ENCODE measurements at places on chromosomes 5 and 9.

DNA sequence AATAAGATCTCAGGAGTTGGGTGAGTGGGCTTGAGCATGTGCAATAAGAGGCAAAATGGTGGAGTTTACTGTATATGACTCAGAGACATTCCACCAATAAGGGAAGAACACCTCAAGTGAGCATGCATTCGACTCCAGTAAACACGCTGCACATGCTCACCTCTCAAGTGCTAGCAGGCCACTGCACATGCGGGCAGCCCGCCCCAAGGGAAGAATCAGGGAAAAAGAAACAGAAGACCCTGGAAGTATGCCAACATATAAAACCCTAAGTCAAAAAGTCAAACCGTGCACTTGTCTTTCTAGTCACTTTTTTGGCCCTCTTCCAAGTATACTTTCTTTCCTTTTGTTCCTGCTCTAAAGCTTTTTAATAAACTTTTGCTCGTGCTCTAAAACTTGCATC, 245.3 kb upstream of the RASA1 start:
- no peak for DNase-seq

GRCh38 chr5:86679949-86680348, 62.2 kb downstream of the COX7C start:
- no peak for DNase-seq

DNA sequence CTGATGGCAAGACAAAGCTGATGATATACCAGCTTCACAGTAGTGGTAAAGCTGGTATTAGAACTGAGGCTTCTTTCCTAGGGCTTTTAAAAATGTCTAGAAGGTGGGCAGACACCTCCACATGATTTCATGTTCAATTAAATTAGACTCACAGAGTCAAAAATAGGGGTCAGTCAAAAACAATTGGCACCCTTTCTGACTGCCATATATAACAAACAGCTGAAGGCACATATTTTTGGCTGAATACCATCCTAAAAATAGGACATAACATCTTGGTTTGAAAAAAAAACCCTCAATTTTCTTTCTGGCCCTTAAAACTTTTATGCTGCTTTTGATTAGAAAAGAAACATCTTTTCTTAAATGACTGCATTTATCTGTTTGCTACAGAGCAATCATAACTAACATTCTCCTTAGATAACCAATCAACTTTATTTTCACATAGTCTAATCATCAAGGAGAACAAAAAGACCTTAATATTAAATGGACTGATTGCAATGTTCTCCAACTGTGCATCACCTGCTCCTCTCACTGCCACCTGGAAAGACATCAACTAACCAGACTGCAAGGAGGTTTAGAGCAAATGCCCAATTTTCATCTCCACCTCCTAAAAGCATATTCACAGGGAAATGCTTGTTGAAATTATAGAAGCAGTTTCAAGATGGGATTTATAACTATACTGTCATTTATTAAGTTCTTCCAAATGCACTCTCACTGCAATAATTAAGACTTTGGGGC, 3.2 kb downstream of the SGTB start:
- no peak for DNase-seq

DNA sequence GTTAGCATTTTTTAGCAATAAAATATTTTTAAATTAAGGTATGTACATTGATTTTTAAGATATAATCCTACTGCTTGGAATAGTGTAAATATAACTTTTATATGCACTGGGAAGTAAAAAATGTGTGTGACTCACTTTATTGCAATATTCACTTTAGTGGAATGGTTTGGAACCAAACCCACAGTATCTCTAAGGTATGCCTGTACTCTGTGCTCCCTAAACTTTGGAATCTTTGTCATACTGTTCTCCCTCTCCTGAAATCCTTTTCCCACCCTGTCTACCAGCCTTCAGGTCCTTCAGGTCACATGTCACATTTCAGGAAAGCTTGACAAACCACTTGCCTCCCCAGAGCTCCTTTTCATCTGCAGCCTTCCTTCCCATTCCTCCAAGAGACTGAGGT, 308.7 kb downstream of the SPOCK1 start:
- DNase-seq: no peak

DNA sequence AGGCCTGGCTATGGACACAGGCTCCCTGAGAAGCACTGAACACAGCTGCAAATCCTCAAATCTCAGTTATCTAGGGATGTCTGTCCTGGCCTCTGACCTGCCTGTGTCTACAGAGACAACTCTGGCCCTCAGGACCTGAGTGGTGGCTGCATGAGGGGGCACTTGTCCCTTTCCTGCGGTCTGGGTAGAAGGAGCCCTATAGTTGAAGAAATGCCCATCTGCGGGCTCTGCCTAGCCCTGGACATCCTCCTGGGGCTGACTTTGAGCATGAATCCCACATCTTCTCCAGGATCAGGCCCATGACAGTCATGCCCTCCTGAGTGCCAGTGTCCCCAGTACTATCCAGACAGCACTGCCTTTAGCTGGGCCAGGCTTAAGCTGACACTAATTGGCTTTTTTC, 10.0 kb downstream of the DNAJB5 start:
- no peak for DNase-seq

GRCh38 chr5:7629561-7629960, 221.4 kb downstream of the CFAP90 start:
- DNase-seq: no peak

DNA sequence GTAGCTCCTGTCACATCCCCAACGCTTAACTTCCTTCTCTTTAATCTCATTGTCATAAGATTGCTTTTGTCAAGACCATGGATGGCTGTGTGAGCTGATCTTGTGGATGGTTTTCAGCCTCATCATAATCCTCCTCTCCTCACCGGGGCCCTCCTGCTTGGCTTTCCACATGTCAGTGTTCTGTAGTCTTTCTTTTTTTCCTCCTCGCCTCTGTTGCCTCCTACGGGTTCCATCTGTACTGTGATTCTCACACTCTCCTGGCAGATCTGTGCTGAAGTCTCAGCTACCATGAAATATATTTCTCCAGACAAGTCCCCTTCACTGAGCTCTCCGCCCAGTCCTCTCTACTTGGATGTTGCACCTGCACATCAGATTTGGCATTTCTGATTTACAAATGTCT, 34.9 kb upstream of the FAM120AOS start:
- no peak for DNase-seq

- DNase-seq: no peak
Measured at GRCh38 chr5:89081360-89081759, 198.4 kb upstream of the MEF2C start.

DNA sequence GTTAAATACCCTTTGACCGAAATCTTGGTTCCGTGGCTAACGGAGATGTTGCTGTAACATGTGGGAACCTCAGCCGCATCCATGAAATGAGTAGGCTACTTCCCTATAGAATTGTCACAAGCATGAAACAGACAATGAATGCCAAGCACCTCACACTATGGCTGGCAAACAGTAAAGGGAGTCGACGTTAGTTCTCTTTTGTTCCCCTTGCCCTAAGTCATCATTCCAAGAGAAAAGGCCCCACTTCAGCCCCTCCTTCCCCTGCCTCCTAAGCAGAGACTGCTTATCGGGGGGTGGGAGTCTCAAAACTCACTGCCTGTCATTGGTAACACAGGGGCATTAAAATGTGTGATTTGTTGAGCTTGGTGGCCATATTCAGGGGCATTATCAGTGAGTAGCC, 159.6 kb downstream of the MAPKAP1 start:
- DNase-seq: no peak

GRCh38 chr5:91486638-91487037, 103.5 kb upstream of the ARRDC3 start:
- no peak for DNase-seq

DNA sequence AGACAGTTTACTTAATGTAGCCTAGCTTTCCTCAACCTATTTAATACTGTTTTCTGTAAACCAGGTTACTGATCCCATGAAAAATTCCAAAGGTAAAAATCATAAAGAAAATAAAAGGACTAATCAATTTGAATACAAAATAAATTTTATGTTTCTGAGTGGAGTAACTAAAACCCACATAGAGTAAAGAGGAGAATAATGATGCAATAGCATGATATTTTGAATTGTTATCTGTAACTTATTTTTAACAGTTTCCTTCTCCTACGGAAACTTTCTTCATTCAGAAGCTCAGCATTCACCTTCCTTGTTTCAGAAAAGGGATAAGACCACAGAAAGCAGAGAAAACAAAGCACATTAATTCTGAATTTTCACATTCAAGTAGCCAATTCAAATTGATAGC, 320.6 kb upstream of the NUDT12 start:
- DNase-seq: no peak

GRCh38 chr9:98225015-98225442, 30.4 kb downstream of the TBC1D2 start:
- DNase-seq: no peak

GRCh38 chr9:1173211-1173610, 123.1 kb downstream of the DMRT2 start:
- no peak for DNase-seq

GRCh38 chr5:68148096-68148495, 67.5 kb upstream of the PIK3R1 start:
- no peak for DNase-seq

DNA sequence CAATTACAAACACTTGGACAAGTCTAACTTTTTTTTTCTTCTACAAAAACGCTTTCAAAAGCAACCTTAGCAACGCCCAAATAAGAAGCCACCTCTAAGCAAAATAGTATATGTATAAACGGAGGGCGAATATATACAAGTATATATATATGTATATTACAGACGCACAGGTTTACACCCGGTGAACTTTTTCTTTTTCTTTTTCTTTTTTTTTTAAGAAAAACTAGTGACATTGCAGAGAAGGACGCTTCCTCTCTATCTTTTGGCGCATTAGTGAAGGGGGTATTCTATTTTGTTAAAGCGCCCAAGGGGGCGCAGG, 200 bp downstream of the NPR3 start:
- no peak for DNase-seq

GRCh38 chr5:92861531-92862285, 719.3 kb downstream of the NR2F1-AS1 start:
- no peak for DNase-seq

GRCh38 chr5:88825584-88826315, 57.2 kb downstream of the MEF2C start:
- DNase-seq: no peak

DNA sequence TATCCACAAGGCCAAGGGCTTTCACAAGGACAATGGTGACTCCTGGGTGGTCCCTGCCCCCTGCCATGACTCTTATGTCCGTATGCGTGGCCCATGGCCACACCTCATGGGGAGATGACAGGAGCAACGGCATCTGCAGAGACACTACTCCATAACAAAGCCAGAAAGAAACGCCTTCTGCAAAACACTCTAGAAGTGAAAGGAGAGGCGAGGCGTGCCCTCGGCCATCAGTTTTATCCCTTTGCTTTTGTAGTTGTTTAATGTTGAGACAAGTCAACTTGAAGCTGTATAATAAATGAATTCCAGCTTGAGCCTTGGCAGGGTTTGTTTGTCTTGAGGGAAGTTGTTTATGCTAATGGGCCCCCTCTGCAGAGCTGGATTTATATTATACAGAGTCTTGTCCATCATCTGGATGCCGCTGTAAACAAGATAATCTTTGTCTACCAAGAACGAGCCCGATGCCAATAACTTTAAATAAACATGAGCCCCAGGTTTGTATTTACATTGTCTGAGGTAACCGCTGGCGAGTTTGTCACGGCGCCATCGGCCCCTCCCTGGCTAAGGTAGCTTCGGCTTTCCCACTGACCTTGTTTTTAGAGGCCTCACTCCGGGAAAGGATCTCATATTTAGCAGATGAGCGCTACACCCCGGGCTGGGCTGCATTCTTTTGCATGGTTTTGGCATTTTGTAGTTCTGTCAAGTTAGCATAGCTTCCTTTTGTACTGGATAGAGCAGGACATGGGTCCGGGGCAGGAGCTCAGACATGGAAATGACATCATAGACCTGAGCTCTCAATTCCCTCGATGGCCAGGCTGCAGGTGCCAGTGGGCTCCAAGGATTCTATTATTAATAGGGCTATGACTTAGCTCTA, 165.3 kb downstream of the ERCC6L2 start:
- no peak for DNase-seq

DNA sequence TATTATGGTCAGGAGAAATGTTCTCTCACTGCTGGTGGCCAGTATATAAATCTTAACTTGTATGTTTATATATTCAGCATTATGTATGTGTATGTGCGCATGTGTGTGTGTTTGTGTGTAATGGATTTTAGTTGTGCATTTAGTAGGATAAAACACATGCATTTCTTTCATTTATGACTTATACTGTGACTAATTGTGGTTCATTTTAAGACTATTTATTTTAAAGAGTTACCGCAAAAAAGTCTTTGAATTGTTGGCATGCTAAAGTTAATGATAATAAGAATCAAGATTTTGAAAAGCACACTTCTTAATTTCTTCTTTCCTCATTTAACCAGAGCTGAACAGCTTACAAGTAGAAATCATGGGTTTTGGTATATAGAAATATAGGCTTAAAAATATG, 60.9 kb downstream of the RAI14 start:
- no peak for DNase-seq

DNA sequence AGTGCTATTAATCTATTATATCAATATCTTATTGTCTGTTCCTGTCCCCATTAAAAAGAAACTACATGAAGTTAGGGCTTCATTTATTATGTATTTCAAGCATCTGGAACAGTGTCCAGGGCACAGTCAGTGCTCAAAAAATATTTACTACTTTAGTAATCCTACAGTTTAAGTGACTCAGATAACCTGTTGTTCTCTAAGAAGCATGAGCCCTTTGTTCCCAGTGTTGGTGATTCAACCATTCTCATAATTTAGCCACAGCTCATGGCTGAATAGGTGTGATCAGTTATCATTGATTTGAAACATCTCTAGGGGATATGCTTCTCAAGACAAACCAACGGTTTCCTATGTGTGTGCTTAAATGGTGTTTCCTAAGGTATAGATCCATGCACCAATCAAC, 292.7 kb downstream of the TMEM167A start:
- no peak for DNase-seq

DNA sequence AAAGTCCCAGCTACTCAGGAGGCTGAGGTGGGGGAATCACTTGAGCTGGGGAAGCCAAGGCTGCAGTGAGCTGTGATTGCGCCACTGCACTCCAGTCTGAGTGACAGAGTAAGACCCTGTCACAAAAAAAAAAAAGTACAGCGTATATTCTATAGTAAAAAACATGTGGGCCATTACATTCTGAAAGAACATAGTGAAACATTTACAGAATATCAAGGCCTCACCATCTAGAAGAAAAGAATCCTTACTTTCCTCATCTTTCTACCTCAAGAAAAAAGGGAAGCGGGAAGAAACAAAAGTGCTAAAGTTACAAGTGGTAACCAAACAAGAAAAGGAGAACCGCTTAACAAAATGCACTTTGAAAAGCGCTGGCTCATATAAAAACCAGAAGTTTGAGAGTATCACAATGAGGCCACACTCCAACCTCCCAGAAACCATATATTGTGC, 5.7 kb upstream of the SYK start:
- no peak for DNase-seq

GRCh38 chr5:40507095-40507494, 172.6 kb upstream of the PTGER4 start:
- no peak for DNase-seq

DNA sequence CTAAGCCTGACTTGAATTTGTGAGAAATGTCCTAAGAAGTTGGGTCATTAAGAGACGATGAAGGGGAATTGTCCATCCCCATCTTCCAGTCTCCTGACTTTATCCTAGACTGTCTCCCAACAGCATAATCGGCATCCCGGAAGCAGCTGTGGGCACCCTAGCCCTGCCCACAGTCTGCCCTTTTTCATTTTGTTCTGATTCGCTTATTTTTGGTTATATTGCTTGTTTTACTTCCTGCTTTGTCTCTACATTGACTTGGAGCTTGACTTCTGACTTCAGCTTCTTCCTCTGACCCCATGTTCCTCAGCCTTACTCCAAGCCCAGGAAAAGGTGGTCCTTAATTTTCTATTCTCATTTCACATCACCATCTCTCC, 41.8 kb downstream of the UGCG start:
- DNase-seq: no peak

Measured in C1 segment of cervical spinal cord (tissue), 14 donors.